Activated T-cell treated with anti-CD3 and anti-CD28 coated beads, Interleukin-2, amount 50 U/mL, for 48 hours (primary cell): ENCODE measurements at places on chromosomes 12 and 14.

DNA sequence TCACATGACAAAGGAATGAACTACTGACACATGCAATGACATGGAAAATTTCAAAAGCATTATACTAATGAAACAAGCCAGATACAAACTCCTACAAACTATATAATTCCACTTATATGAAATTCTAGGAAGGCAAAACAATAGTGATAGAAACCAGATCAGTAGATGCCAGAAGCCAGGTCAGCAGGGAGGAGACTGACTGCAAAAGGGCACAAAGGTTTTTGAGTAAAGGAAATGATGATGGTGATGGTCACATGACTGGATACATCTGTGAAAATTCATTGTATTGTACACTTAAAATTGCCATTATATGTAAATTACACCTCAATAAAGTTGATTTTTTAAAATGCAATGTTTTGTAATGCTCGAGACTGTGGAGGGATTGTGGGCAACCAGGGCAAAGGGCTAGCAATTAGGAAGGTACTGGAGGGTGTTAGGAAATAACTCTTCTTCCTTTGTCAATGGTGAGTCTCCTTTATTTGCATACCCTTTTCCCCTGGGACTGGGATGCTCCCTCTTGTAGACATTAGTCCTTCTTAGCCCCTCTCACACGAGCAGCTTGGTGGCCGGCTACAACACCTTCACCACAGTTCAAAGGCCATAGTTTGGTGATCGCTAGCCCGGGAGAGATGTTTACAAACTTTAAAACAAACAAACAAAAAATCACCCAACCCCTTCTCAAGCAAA, 6.7 kb upstream of the PRPF40B start:
- no peak for DNase-seq

GRCh38 chr12:117844114-117844830, 124.5 kb downstream of the KSR2 start:
- DNase-seq: no peak

DNA sequence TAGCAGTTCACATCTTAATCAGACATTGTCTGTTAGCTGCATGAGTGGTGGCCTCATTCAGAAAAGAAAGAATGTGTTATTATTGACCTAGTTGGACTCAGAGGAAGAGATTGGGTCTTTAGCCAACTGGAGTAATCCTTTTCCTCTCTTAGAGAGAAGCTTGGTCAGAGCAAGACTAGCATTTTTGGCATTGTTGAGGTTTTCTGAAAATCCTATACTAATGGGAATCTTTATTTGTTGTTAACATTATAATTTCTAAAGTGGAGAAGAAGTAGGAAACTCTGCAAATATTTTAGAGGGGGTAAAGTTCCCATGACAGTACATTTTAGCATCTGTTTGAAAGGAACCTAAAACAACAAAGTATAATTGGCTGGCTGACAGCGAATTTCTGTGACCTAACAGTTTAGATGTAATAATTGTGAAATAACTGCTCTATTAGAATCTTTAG, 9.7 kb downstream of the TOX4 start:
- no peak for DNase-seq

- DNase-seq: no peak
Measured at GRCh38 chr12:64893961-64894360, 69.5 kb downstream of the TBC1D30 start.

GRCh38 chr12:94141004-94141764, 7.2 kb upstream of the PLXNC1 start:
- no peak for DNase-seq

DNA sequence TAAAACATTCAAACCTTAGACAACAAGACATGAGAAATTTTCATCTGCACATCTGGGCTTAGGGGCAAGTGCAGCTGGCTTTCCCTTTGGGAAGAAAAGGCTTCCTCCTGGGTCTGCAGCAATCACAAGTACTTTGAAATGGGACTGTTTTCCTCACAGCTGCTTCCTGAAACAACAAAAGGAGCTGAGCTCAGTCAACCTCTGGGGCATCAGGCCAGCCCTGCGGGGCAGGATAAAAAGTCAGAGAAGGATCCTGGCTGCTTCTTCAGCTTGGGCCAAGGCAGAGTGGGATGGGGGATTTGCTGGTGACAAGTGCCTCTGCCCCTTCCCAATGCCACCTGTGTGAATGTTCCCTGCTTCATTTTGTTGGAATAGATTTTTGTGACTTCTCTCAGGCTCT, 16.2 kb upstream of the SDR39U1 start:
- no peak for DNase-seq

GRCh38 chr14:101632520-101632919, 71.2 kb downstream of the DIO3 start:
- DNase-seq: no peak

DNA sequence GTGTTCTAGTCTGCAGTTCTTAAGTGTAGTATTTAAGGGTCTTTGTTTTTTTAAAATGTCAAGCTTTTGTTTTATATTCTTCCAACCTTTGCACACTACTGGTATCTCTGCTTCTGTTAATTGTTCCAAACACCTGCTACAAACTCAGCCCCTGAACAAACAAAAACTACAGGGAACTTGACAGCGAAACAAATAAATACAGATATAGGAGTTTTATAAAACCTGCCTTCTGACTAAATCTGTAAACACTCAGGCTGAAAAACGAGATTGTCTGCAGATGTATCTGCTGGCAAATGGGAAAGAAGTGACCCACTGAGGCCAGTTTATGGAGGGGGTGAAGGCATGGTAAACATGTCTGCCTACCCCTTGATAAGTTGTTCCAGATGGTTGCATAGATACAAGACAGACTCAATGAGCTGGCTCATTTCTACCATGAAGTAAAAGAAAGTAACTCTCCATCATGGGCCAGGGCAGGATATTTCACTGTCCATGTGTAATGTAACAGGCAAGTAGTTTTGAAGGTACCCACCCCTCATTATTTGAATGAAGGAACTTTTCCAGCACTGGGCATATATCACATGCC, 75.6 kb downstream of the LMO3 start:
- no peak for DNase-seq

DNA sequence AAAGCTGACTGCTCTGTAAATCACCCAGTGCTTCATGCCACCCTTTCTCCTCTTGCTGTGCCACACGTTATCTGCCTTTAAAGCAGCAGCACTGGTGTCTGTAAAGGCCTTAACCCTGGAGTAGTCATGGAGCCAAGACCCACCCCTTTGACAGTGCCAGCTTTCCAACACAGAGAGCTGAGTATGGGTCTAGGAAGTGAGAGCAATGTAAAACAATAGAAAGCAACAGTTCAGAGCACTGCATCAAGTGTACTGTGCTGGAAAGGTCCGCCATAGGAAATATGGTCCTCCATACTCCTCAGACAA, 139.5 kb downstream of the DAD1 start:
- DNase-seq: no peak

DNA sequence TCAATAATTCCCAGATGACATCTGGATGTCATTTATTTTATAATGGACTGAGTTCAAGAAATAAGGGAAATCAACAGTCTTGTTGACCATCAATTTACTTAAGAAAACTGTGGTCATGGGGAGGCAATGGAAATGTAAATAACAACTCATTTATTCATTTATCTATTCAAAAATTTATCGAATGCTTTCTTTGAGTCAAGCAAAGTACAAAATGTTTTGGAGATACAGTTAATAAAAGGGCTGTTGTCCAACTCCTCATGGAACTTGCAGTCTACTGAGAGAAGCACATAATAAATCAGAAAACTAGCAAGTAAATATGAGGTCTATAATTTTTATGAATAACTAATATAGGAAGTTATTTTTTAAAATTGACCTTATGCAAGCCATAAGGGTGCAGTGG, 65.5 kb upstream of the KITLG start:
- no peak for DNase-seq

DNA sequence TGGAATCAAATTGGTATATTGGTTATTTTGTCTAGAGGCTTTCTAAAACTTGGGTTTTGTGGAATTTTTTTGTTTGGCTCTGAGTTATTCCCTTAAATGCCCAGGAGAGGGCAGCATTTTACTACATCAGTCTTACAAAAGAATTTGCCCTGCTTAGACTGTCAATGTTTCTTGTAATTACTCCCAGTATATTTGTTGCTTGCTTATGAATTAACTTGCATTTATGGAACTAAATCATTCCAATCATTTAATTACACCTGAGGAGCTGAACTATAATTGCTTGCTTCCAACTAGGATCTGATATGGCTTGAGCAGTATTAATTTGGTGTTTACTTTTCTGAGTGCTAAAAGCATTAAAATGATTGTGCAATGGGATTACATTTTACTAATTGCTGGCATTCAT, 48.7 kb downstream of the MIPOL1 start:
- DNase-seq: no peak

- no peak for DNase-seq
Measured at GRCh38 chr14:83196236-83196635, 1662.6 kb upstream of the SEL1L start.

DNA sequence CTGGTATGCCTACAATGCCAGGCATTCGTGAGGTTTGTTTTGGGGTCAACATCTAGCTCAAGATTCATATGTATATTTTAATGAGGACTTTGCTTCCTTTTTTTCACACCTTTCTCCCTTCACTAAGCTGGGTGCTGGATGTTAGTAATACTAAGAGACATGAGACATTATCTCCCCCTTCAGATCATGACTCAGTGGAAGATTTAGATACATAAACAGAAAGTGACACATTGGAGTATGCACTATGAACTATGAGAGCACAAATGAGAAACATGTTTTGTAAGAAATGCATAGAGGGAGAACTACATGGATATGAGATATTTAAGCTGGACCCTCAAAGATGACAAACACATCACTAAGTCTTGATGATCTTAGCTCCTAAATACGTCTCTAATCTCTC, 286.3 kb downstream of the RPAP3 start:
- DNase-seq: no peak

GRCh38 chr12:116121453-116121871, 156.0 kb downstream of the MED13L start:
- no peak for DNase-seq

DNA sequence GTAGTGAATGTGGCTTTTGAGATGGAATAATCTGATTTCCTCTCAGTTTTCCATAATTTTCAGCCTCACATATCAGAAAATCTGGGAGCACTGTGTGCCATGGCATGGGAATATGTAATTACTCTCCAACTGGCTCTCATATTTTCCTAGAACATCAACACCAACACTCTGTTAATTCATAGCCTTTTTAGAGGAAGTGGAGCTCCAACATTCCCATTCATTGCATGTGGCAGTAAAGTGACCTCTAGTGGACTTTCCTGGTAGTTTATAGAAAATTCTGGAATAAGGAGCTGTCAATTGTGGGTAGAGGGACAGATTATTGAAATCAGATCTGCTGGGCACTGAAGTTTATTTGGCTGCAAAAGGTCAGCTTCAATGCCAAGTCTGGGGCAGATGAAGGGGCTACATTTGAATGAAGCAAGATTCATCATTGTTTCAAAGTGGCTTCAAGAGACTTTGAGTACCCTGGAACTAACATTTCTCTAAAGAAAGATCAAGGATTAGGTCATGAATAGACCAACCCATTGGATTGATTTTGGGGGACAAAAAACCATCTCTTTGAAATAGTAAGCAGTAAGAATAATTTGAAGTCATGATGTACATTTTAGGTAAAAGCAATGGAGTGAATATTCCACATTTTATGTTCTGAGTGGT, 23.6 kb upstream of the USP44 start:
- no peak for DNase-seq

DNA sequence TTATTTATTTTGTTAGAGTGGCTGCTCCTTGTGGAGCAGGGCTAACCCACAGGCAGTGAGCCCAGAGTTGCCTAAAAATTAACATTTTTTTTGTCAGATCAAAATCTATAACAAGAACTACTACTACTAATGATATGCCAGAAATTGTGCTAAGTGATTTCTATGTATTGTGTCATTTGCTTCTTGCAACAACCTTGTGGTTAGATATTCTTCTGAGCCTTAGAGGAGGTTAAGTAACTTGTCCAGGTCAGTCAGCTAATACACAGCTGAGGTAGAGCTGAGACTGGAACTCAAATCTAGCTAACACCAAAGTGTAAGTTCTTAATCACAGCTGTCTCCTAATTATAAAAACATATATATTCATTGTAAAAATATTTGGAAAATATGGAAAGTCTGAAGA, 29.8 kb downstream of the CFL2 start:
- no peak for DNase-seq

DNA sequence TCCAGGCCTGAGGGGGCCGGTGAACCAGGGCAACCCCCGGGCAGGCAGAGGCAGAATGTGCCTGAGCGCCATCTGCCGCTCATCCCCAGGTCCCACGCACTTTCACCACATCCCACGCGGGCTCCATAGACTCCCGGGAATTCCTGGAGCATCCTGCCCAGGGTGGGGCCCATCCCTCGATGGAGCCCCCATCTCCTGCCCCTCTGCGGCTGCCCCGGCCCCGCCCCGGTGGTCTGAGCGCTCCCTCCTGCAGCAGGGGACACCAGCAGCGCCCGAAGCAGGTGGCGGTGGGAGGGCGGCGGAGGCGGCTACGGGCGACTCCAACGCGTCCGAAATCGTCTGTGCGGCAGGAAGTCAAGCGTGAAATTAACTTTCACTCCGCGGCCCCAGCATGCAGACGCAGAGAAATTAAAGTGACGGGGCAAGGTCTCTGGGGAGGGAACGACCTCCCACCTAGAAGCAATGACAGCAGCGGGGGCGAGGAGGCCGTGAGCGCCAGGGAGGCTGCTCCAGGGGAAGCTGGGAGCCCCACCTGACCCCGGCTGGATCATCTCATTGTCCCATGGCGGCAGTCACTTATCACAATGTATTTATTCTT, 122.2 kb downstream of the NCOR2 start:
- no peak for DNase-seq

DNA sequence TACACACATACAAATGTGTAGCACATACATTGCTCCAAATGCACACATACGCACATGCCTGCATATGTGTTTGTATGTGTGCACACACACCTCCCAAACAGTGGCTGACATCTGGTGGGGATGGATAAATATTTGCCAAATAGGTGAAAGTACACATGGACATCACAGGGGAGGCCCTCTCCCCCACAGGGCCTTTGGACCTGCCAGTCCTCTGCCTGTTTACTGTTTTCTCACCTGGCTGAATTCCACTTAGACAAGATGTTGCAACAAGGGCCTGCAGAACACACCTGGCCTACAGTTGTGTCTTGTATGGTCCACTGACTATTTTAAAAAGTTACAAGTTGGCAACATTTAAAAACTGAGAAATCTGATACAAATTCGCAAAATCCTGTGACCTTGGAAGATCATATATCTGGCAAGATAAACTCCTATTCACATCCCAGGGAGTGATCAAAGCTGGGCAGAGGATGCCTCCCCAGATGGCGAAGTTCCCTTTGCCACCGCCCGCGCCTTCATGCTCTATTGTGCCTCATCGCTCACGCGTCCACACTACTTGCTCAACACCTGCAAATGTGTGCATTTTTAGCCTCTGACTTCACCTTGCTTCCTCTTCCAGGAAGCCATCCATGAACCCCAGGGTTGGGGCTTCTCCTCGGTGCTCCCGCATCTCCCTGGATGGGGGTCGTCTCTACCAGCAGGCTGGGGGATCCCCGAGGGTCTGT, 118.4 kb upstream of the FZD10 start:
- DNase-seq: no peak
